ENCODE measurements at places on chromosomes 2 and 18.

DNA sequence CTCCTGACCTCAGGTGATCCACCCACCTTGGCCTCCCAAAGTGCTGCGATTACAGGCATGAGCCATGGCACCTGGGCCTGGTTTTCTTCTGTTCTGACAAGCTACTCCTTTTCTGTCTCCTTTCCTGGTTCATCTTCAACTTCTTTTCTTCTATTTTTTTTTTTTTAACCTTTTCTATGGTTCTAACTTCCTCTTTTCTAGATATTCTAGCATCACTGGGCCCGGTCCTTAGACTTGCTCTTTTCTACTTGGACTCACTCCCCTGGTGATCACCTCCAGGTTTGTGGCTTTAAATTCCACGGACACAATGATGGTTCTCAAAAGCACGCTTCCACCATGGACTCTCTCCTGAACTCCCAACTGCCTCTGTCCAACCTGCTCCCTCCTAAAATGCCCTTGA is 2.0 kb downstream of the EIF2AK2 start:
- DNase-seq, result no peak

DNA sequence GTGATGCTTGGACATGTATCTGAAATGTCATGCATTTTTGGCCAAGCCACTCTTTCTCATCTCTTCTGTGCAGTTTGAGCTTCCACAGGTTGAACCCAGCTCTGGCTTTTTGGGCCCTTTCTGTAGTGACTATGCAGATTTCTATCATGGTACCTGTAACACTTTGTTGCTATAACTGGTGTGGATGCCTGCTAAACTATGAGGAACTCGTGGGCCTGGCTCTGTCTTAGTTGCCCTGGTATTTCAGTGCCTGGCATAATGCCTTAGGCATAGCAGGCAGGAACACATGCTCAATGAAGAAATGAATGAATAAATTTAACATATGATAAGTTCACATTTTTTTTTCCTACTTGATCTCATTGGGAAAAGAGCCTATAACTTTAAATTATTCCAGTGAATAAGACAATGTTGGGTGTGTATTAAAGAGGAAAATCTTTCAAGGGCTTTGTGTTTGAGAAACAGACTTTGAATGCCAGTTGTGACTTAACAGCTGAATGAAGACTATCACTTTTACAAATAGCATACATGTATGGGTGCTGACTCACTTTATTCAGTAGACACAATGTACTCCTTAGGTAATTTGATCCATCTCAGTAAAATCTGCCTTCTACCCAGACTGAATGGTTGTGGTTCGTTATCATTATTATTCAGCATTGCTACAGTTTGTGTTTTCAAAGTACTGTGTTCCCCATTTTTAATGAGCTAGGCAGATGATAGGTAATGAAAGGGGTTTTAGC is 86.4 kb upstream of the MAP4K3 start:
- DNase-seq, result peak; percentile 91

DNA sequence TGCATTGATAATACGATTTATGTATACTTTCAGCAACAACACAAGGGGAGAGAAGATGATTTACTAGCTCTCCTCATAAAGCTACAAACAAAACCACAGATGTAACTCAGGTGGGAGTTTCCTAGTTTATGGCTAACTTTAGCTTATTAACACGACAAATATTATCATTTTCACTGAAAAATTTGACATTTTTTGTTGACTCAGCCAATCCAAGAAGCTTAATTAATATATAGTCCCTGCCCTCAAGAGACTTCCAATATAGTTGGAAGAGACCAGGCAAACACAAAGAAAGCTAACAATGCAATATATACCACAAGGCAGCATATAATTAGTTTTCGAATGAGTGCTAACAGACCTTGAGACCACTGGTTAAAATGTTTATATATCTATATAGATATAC is 775 bp downstream of the WDR12 start:
- DNase-seq, result no peak

DNA sequence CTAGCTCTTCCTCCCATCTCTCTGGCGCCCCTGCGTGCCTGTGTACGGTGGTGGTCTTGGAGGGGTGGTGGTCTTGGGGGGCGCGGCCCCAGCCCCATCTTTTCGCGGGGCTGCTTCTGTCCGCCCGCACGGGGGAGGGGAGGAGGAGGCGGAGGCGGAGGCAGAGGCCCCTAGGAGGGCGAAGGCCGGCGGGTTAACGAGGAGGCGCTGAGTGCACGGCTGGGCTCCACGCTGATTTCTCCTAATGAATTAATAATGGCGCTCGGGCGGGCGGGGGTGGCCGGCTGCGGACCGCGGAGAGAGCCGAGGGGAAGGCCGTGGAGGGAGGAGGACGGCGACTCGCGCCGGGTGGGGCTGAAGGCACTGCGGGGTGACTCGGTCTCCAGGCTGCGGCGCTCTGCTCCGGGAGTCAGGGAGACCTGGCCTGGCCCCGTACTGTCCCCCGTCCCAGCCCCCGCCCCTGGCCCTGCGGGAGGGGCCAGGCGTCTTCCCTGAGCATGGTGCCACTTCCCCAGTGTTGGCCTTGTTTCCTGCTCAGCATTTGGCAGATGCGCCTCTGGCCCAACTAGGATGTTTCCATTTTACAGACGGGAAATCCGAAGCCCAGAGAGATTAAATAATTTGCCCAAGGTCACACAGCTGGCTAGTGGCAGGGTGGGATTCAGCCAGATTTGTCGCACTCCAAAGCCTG is 6.0 kb downstream of the GAREM2 start:
- peak; percentile 18 for DNase-seq

GRCh38 chr2:84550916-84551315 is 34.6 kb downstream of the DNAH6 start:
- no peak for DNase-seq

- peak; percentile 32 for DNase-seq
Measured at GRCh38 chr2:234747032-234747431, 204.8 kb upstream of the SH3BP4 start.

- DNase-seq, result no peak
Measured at GRCh38 chr18:58674863-58675472, 3.7 kb downstream of the MALT1 start.

- DNase-seq, result no peak
Measured at GRCh38 chr2:50515638-50516037, 516.3 kb downstream of the NRXN1 start.
